ENCODE measurements at places on chromosomes 16 and 17.

DNA sequence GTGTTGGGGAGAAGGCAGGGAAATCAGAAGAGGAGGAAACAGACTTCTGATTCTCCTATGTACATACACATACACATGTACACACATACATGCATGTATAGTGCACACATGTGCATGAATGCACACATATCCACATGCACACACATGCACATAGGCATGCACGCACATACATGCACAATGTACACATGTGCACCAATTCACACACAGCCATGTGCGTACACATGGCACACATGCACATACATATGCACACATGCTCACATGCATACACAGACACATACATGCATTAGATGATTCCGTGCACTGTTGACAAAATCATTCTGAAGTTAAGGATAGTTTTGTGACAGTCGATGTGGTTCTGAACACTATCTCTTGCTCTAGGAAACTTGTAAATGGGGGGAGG is 214.0 kb upstream of the CDH13 start:
- no peak for DNase-seq

GRCh38 chr16:50371936-50372595 is 3.3 kb upstream of the BRD7 start:
- DNase-seq: no peak

GRCh38 chr17:34301986-34302385 is 16.4 kb downstream of the CCL11 start:
- DNase-seq: no peak

DNA sequence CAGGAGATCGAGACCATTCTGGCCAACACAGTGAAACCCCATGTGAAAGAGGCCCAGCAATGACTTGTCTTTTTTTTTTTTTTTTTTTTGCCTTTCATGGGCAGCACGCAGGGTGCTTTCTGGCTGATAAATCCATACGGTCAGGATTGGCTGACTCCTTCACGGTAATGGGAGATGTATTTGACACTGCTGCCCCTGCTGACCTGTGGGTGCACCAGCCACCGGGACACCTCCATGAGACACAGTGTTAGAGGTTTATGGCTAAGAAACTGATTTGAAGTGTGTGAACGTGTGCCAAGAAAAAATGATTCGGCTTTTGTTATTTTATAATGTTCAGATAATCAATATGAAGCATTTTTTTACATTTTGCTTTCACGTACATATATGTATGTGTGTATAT is 48.4 kb downstream of the MAP2K6 start:
- DNase-seq: no peak

DNA sequence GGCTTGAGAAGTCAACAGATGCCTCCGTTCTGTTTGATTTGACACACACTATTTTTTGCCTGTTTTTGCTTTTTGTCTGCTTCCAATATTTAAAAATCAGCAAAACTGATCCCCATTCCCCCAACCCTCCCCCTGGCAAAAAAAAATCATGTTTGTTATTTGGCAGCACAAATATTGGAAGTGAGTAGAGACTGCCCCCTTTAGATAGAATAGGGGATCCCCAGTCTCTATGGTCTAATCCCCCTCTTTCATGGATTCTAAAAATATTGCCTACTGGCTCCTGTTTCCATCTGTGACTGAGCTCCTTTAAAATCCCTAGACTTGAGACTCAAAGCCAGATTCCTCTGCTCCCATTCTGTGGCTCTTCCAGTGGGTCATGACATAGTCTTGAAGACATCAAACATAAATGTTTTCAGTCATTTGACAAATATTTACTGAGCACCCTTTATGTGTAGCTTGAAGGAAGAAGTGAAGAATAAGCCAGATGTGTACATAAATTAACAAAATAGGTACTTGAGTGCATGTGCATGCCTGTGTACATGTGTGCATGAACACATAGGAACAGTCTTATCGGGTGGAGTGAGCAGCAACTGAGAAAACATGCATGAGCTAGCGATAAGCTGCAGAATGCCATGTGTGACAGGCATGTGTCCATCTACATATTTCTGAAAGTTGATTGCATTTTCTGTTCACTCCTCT is 101.2 kb downstream of the SALL1 start:
- no peak for DNase-seq

DNA sequence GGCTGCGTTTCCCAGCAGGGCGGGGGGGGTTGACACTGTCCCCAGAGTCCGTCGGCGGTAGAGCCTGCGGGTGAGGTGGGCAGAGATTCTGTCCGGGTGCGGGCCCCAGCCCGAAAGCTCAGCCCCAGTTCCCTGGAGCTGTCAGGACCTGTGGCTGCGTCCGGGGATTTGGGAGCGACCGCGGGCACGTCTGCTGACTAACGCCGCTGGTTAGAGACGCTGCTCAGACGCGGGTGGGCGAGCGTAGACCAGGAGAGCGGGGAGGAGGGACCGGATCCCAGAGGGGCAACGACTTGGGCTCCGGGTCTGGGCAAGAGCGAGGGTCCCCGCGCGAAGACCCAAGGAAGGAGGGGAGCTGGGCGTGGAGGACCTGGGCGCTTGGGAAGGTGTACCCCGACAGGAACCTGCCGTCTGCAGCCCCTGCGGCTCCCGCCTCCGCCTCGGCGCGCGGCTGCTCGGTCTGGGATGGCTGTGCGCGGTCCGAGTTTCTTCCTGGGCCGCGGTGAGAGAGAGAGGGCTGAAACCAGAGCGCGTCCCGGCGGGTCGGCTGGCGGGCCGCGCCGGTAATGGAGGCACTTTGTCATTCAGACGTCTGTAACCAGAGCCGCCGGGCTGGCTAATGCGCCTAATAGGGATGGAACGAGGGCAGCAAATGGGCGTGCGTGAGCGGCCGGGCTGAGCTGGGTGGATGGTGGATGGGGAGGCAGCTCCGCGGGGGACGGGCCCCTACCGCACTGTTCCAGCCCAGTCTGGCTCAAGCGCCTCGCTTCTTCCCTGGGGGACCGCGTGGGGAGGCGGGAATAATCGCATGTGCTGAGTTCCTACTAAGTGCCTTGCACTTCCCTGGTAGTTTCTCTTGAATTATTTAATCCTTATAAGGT is 2.3 kb downstream of the NGFR start:
- no peak for DNase-seq

DNA sequence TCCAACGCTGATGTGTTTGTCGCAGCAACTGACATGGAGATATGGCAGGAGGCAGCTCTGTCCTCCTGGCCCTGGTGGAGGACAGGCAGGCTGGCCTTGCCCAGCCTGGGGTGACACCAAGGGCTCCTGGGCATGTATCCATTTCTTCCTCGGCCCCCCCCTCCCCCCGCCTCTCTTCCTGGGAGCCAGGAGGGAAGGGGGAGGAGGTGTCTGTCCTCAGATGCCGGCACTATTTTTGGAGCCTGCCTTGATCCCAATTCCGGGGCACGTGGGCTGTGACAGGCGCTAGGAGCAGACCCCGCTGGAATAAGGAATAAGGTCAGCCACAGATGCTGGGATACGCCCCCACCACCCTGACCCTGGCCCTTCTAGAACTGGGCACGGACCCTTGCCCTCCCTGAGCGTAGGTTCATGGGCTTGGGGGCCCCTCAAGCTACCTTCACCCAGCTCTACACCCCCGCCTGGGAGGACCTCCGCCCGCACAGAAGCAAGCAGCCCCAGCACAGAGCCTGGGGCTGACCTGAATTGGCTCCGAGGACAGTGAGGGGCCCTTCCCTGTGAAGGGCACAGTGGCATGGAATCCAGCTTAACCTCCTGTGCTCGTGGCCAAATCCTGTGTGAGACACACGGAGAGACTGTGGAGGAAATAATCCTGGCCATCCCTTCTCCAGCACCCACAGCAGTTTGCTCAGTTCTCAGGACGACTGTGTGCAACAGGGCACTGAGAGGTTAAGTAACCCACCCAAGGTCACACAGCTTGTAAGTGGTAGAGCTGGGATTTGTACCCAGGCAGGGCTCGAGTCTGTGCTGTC is 24.1 kb downstream of the SEC14L5 start:
- DNase-seq: no peak

DNA sequence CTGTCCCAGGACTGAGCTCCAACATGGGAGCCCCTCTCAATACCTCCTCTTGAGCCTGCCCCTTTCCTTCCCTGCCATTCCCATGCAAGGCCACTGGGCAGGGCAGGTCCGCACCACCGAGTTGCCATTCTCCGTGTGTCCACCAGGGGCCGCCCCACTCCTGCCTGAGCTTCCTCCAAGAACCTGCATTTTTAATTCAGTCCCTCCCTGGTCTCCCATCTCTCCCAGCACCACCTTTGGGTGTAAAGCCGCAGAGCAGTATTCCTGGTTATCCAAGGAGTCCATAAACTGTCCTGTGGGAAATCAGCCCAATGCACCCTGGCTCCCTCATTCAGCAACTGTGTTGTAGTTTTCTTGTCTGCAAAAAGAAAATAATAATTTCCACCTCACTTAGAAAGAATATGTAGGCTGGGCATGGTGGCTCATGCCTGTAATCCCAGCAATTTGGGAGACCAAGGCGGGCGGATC is 15.9 kb upstream of the ANKRD40CL start:
- DNase-seq: peak; percentile 38

- DNase-seq: no peak
These were observed 15.6 kb upstream of the UTP6 start for GRCh38 chr17:31917065-31917529.

- DNase-seq: no peak
These were observed 366 bp downstream of the ANKS3 start for GRCh38 chr16:4733747-4734062.

DNA sequence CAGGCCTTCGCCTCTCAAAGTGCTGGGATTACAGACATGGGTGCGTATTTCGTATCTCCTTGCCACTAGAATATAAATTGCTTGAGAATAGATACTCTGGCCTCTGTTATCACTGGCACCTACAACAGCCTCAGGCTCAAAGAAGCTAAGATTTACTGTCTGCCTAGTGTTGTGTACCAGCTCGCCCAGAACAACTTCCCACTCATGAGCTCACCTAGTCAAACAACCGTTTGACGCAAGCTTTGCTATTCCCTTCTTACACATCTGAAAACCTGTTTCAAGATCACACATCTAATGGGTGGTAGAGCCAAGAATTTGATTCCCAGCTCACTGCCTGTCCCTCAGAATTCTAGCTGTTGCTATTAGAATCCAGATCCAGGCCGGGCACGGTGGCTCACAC is 24.4 kb downstream of the MIS12 start:
- DNase-seq: no peak

DNA sequence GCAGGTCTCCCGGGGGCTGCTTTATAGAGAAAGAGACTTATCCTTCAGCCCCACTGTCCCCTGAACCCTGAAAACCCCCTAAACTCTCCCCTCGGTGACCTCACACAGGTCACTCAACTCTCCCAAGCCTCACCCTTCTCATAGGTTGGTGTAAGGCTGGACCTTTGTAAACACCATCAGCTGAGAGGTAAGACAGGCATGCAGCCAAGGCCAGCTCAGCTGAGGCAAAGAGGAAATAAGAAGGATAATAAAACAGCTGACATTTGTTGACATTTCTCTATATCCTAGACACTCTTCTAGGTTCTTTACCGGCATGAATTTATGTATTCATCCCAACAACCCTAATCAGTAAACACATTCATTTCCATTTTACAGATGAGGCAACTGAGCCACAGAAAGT is 134.3 kb downstream of the CCT6B start:
- no peak for DNase-seq

GRCh38 chr16:4435337-4436067 is 9.8 kb downstream of the DNAJA3 start:
- no peak for DNase-seq

DNA sequence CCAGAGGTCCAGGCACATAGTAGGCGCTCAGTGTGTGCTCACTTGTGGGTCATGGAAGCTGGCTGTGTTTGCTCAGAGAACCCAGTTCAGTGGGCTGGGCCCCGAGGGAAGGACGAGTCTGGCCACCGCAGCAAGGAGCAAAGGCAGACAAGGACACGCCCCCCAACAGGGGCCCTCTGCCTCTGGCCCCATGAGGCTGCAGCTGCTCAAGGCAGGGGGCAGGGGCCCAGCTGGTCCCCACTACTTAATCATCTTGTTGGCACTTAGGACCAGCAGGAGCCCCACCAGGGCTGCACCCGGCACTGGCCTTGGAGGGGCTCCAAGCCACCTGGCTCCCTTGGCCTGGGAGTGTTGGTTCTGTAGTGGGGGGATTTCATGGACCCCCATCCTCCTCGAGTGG is 16.1 kb downstream of the KCNJ12 start:
- no peak for DNase-seq

- no peak for DNase-seq
These were observed 253.2 kb downstream of the PRKCA start for GRCh38 chr17:66555605-66556004.

- DNase-seq: no peak
These were observed 445.4 kb upstream of the GOT2 start for GRCh38 chr16:59179446-59180082.

DNA sequence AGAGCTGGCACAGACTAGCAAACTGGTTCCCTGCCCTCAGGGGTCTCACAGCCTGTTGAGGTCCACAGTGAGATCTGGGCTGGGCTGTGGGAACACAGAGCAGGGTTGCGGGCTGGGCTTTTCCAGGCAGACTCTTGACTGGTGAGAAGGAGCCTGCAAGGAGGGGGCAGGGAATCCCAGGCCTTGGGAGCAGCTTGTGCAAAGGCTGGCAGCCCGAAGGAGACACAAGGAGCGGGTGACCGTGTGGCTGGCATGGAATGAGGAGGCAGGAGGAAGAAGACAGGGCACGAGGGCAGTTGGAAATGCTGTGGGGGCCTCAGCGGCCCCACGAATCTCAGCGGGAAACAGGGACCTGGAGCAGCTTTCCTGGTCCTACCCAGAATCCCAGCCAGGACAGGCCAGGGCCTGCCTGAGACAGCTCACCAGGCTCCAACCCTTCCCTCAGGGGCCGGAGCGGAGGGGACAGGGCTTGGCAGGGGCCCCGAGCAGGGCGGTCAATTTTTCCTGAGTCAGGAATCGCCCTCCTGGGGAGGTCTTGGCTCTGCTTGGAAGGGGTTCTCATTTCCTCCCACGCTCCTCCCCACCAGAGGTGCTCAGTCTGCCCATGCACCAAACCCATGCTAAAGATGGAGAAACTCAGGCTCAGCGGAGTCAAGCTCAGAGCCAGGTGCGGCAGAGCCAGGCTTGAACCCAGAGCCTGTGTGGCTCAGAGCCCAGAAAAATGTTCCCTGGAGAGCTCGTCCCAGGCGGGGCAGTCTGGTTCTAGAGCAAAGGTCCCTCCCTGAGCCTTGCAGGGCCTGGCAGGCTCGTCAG is 9.2 kb upstream of the SNN start:
- DNase-seq: no peak

GRCh38 chr16:50676684-50677225 is 4.4 kb downstream of the SNX20 start:
- DNase-seq: no peak
